M059J (cell line): ENCODE measurements at places on chromosomes 3 and 15.

DNA sequence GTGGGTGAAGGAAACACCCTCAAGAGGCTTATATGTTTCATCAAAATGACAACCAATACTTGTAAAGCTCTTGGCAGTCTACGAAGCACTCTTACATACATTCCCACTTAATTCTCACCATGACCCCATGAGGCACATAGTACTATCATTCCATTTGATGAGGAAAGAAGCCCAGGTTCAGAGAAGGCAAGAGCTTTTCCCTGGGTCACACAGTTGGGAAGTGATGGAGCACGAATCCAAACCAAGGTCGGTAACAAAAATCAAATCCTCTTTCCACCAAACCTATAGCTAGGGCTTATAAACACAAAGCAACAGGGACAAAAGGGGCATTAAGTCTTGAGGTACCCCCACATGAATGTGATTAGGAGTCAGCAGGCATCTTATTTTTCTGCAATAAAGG lies 187.1 kb downstream of the UACA start:
- DNase-seq = no peak

DNA sequence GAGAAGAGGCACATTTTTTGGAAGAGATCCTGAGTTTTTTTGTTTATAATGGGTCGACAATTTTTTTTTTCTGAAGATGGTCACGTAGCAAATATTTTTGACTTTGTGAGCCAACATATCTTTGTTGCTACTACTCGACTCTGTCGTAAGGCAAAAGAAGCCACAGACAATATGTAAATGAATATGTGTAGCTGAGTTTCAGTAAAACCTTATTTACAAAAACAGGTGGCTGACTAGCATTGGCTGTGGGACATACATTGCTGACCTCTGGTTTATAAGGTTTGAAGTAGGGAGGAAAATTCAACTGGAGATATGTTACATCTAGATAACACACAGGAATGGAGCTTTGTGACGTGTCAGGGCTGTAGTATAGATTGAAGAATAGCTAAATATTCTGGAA lies 22.5 kb upstream of the NANOGP8 start:
- no peak for DNase-seq

GRCh38 chr3:11312166-11312565 lies 40.0 kb downstream of the ATG7 start:
- no peak for DNase-seq

DNA sequence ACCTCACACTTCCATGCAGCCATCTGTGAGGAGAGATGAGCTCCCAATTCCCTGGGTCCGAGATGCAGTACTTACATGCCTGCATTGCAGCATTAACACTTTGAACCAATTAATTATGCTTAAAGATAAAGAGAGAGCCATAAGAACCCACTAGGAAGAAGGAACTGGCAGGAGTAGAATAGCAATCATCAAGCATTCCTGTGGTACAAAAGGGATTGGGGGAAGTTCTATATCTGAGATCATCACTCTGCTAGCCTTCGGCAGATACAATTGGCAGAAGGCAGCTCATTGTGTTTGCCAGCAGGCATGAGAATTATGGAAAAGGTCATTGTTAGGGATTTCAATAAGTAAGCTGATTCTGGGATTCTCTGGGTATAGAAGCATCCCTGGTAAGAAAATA lies 891.4 kb downstream of the NTRK3 start:
- DNase-seq = peak; percentile 85

- peak; percentile 0 for DNase-seq
These were observed 24.1 kb downstream of the TOPAZ1 start for GRCh38 chr3:44265815-44266214.

DNA sequence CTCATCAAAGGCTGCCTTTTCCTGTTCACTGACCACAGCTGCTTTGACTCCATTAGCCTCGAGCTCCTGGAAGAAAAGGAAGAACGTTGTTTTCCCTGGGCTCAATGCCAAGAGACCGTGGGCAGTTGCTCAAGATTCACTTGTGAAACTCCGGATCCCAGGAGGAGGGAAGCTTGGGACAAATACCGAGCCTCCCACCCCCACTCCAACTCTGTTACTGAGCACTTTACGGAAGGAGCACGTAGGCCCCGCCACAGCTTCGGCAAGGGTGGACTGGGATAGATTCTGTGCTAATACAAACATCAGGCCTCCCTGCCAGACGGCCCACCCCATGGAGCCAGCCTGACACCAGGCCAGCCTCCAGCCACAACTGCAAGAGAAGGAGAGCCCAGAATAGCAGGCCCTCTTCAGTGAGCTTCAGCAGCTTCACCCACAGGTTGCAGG lies 10.8 kb upstream of the FANCD2 start:
- peak; percentile 91 for DNase-seq

DNA sequence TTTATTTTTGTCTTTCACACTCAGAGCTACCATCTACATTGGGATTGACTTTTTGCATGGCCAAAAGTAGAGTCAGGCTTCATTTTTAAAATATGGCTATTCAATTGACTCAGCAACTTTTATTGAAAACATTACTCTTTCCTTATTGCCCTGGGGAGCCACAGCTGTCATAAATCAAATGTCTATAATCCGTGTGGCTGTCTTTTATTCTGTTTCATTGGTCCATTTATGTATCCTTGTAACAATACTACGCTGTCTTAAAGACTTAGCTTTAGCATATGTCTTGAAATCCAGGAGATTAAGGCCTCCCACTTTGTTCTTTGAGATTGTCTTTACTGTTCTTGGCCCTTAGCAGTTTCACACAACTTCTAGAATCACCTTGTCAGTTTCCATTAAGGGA lies 55.2 kb downstream of the CEMIP start:
- no peak for DNase-seq

GRCh38 chr3:23590424-23591273 lies 215.1 kb upstream of the UBE2E1 start:
- no peak for DNase-seq
